ENCODE measurements at places on chromosomes 3 and 15.

GRCh38 chr3:10561946-10562560 lies 56.7 kb upstream of the ATP2B2 start:
- DNase-seq: no peak

DNA sequence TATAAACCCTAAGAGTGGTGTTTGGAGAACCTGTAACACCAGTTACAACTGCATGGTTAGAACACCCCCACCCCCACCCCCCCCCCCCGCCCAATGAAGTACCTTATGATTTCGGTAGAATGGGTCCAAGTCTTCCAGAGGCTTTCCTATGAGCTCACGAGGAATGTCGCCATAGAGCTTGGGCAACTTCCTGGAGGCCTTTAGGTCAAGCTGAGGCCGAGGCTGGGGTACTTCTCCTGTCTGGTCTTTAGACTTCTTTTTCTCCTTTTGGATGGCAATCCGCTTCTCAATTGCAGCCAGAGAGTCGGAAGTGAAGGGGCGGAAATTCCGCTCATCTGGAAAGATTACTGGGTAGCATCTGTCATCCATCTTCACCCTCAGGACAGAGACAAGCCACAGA lies 101.8 kb downstream of the SCN11A start:
- DNase-seq: no peak

GRCh38 chr3:70973558-70973957 lies 610.0 kb downstream of the FOXP1 start:
- no peak for DNase-seq

GRCh38 chr3:181998828-181999227 lies 287.1 kb downstream of the SOX2 start:
- no peak for DNase-seq

DNA sequence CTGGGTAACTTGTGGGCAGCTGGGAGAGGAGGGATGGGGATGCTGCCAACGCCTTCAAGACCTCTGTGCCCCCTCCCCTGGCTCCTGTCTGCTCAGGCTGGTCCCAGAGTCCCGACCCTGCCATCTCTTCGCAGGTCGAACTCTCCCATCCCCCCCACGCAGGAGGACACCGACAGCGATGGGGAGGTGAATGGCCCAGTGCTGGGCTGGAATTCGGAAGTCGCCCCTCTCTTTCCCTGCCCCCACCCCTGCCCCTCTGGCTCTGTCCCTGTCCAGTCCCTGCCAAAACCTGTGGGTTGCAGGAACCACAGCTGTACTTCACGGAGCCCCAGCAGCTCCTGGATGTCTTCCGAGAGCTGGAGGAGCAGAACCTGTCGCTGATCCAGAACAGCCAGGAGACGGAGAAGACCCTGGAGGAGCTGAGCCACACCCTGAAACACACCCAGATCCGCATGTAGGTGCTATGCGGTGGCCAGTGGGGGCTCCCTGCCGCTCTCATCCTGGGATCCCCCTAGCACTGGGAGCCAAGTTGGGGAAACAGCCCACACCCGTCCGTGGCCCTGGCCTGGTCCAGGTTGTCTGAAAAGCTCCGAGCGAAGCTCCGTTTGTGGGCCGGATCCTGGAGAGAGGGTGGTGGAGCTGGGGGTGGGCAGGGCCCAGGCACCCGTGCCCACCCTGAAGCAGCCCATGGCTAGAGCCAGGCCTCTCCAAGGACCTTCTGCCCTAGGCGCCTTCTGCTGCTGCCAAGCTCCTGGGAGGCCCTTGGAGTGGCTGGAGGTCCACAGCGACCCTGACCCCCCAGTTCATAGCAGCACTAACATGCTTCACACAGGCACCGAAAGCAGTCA lies 28.7 kb downstream of the CFAP100 start:
- DNase-seq: no peak

DNA sequence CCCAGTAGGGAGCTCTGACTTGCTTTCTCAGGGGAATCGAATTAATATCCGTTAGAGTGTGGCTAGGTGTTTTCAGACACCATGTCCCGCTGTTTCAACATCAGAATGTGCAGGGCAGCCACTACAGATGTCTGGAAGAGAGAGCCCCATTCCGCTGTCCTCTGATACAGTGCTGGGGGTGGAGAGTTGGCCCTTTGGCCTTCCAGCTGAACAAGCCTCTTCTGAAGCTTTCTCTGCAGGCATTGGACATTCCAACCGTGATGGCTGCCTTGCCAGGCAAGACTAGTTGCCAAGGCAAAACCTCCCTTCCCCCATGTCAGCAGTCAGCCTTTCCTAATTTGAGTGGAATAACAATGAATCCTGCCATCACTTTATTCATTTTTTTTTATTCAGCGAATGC lies 1.5 kb downstream of the FAH start:
- DNase-seq: no peak

GRCh38 chr3:29754346-29754745 lies 473.5 kb downstream of the RBMS3 start:
- DNase-seq: no peak

- DNase-seq: no peak
These were observed 117.7 kb downstream of the C3orf38 start for GRCh38 chr3:88267441-88267840.

DNA sequence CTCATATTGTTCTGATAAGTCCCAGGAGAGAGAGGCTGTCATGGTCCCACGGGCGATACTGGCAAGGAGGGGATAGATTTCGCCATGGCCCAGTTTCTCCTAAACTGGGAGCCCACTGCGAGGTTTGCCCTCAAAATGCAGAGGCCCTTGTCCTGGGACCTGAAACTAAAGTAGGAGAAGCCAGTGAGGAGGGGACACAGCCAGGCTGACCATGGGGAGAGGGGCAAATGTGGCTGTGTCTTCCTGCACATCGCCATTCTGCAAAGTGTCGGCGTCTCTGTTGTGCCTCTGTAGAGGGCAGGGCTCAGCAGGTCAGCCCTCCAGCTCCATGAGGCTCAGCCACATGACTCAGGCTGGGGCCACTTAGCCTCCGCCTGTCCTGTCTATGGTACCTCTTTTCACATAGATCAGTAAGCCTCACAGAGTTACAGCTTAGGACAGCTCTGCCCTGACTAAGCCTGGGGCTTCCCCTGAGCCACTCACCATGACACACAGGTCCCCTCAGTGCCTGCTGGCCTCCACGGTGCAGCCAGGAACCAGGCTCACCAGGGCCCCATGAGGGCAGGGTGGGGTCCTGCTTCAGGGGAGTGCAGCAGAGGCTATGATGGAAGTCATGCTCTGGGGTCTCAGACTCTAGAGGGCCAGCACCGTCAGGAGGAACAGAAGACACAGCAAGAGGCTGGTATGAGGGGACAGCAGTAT lies 28.6 kb upstream of the PLXNA1 start:
- DNase-seq: no peak

- no peak for DNase-seq
These were observed 12.0 kb upstream of the PAQR9 start for GRCh38 chr3:142975316-142975995.

DNA sequence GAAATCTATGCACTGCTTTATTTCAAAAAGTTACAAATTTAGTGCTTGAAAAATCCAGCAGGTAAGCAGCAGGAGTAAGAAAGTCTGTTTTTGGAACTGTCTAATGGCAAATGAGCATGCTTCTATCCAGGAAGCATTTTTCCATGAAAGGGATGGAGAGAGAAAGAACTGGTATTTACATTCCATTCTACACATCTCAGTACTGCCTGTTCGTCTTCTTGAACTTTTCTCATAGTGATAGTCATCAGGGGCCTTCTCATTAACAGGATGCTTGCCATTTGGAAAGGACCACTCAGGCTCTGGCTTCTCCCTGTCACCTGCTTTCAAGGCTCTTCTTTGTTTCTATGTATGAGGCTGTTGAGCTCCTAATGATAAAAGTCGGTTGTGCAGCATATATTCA lies 267.3 kb upstream of the IL12A start:
- no peak for DNase-seq

- DNase-seq: no peak
These were observed 48.9 kb downstream of the ASB7 start for GRCh38 chr15:100651253-100651652.

DNA sequence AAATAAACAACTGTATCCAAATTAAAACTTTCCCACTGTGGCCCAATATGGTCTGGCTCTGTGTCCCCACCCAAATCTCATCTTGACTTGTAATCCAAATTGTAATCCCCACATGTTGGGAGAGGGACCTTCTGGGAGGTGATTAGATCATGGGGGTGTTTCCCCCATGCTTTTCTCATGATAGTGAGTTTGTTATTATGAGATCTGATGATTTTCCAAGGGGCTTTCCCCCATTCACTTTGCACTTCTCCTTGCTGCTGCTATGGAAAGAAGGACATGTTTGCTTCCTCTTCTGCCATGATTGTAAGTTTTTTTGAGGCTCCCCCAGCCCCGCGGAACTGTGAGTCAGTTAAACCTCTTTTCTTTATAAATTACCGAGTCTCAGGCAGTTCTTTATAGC lies 55.0 kb downstream of the MINDY4B start:
- no peak for DNase-seq

GRCh38 chr3:178948546-178948945 lies 123.1 kb downstream of the ZMAT3 start:
- DNase-seq: no peak

- DNase-seq: peak; percentile 52
These were observed 516.7 kb downstream of the FOXP1 start for GRCh38 chr3:71066849-71067261.
